ENCODE measurements at places on chromosomes 3 and 15.

GRCh38 chr3:126665959-126666657 is 11.2 kb upstream of the TXNRD3 start:
- H3K27ac ChIP-seq, result no peak overlapping the region
- H3K4me1 ChIP-seq, result no peaks in the 10 kb centered on the region
- H3K4me3 ChIP-seq, result no peak overlapping the region
- no peak for DNase-seq
- no peaks in the 10 kb centered on the region for H3K27me3 ChIP-seq

DNA sequence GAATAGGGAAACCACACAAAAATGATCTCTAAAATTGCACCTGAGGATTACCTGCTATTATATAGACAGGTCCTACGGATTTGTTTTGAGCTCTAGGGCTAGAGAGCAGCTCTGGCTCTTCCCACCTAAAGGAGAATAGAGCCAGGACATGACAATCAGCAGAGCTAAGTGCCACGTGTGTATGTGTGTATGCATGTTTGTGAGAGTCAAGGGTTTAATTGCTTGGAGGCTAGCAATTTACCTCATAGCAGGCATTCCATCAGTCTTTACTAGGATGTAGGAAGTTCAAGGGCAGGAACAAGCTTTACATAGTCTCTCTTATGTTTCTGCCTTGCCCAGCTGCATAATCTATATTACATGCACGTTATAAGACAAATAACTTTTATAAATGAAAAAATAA is 498.2 kb downstream of the NSUN3 start:
- no peak overlapping the region for H3K27ac ChIP-seq
- H3K4me3 ChIP-seq, result no peak overlapping the region
- no peaks in the 10 kb centered on the region for H3K27me3 ChIP-seq
- no peak for DNase-seq
- H3K36me3 ChIP-seq, result no peaks in the 10 kb centered on the region
- no peaks in the 10 kb centered on the region for H3K4me1 ChIP-seq

DNA sequence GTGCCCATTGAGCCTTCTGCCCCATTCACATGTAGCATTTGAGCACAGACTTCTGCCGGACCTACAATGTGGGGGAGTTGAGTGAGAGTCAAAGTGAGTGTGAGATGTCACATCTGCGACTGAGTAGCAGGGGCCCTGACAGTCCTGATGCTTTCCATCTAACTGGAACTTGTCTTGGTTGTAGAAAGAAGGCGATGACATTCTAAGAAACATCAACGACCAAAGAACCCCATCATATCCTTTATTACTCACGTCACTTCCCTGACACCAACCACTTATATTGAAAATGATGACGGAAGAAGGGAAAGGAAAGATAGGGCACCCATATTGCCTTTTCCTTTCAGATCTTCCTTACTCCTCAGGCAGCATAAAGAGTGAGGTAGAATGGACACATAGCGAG is 30.5 kb downstream of the SMAD3 start:
- peaks cover 22% of the 10 kb centered on the region for H3K4me1 ChIP-seq
- H3K27ac ChIP-seq, result no peak overlapping the region
- H3K27me3 ChIP-seq, result no peaks in the 10 kb centered on the region
- no peak overlapping the region for H3K4me3 ChIP-seq

- no peaks in the 10 kb centered on the region for H3K4me1 ChIP-seq
- DNase-seq, result no peak
- no peak overlapping the region for H3K4me3 ChIP-seq
- no peak overlapping the region for H3K27ac ChIP-seq
- no peaks in the 10 kb centered on the region for H3K36me3 ChIP-seq
- H3K27me3 ChIP-seq, result no peaks in the 10 kb centered on the region
These were observed 379.4 kb downstream of the KCNH8 start for GRCh38 chr3:19527746-19528145.

DNA sequence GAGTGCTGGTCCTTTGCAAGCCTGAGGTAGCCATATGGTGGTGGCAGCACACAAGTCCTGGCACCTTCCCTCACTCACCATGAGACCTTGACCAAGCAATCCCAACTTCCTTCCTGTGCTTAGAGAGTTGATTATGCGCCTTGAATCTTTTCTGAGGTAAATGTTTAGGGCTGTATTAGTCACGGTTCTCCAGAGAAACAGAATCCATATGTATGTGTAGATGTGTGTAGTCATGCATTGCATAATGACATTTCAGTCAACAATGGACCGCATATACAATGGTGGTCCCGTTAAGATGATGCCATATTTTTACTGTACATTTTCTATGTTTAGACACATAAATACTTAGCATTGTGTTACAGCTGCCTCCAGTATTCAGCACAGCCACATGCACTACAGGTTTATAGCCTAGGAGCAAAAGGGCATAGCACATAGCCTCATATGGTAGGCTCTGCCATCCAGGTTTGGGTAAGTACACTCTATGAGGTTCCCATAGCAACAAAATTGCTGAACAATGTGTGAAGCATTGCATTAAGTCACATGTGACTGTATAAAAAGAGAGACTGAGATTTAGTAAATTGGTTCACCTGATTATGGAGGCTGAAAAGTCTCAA is 20.2 kb upstream of the NUP210 start:
- no peak overlapping the region for H3K27ac ChIP-seq
- H3K27me3 ChIP-seq, result no peaks in the 10 kb centered on the region
- H3K4me3 ChIP-seq, result no peak overlapping the region
- no peaks in the 10 kb centered on the region for H3K4me1 ChIP-seq
- H3K36me3 ChIP-seq, result no peaks in the 10 kb centered on the region

DNA sequence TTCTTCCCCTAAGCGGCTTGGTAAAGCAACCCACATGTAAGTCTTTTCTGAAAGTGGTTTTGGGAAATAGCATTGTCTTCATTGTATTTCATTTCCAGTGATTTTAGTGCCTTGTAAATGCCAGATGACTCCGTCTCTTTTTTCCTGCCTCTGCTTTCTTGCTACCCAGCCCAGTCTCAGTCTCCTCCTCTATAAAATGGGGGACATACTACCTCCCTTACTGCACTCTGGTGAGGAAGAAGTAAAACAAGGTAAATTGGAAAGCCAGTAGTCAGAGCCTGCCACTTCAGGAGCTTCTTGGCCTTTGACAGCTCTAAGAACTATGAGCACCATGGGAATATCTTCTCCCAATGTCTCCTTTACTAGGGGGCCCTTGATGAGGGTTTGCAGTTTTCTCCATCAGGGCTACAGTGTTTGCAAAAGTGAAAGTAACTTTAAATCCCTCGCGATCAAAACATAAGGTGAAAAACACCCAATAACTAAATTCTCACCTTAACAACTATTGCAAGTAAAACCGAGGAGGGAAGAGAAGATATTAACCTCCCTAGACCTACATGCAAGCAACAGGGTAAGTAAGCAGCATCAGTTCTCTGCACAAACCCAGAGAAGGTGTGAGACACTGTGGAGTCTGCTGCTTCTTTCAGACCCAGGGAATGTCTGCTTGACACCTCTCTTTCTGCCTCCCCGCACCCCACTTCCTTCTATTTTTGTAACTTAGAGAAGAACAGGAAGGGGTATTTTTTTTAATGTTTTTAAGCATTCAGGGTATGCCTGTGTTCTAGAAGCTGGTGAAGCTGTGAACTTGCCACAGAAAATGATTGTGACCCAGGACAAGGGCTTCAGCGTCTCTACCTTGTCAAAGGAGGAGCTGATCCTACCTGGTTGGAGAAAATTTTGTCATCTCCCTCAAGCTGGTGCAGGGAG is 159.1 kb upstream of the EOMES start:
- H3K27me3 ChIP-seq, result no peaks in the 10 kb centered on the region
- DNase-seq, result no peak
- no peaks in the 10 kb centered on the region for H3K4me1 ChIP-seq
- H3K27ac ChIP-seq, result no peak overlapping the region
- H3K4me3 ChIP-seq, result no peak overlapping the region

DNA sequence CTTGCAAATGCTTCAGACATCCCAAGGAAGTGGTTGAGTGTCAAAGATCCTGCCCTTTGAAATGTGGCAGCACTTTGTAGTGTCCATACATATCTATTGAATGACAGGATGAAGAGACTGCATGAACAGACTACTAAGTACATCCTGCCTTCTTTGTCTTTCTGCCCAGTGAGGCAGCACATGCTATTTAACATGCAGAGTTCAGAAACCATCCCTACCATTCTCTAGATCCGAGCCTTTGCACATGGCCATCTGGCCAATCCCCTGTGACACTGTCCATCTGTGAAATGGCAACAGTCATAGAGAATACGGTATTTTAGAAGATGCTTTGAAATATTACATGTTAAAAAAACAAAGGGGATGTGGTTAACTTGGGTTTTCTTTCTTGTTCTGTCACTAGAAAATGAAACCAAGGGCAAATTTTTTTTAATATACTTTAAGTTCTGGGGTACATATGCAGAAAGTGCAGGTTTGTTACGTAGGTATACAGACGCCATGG is 519.6 kb downstream of the NTRK3 start:
- H3K4me1 ChIP-seq, result no peaks in the 10 kb centered on the region
- H3K27ac ChIP-seq, result no peak overlapping the region
- H3K4me3 ChIP-seq, result no peak overlapping the region
- H3K27me3 ChIP-seq, result no peaks in the 10 kb centered on the region

DNA sequence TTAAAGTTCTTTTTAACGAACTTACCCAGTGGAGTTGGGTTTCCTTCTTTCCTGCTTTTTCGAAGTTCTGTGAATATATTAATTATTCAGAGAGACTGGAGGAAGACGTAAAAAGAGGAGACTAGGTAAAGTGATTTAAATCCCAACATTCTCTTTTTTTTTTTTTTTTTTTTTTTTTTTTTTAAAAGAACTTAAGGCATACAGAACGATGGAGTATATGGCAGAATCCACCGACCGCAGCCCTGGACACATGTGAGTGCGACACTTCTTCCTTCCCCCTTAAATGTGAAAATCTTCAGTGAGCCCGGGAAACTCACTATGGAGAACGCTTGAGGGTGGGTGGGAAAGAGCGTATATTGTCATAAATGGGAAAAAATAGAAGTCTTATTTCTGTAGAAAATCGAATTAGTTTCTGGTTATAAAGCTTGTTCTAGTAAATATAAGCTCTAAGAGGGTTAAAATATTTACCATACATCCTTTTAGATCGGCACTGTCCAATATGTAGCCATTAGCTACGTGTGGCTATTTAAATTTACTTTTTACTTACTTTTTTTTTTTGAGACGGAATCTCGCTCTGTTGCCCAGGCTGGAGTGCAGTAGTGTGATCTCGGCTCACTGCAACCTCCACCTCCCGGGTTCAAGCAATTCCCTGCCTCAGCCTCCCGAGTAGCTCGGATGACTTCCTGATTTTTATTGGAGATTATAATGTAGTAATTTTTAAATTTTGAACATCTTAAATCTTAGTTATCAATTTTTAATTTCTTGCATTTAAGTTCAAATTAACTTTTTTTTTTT is 892 bp downstream of the NMD3 start:
- H3K4me1 ChIP-seq, result peaks cover 29% of the 10 kb centered on the region
- H3K27ac ChIP-seq, result peak overlapping the region; percentile 98
- no peaks in the 10 kb centered on the region for H3K36me3 ChIP-seq
- H3K4me3 ChIP-seq, result peak overlapping the region; percentile 92

GRCh38 chr3:131020122-131020693 is 6.4 kb downstream of the ASTE1 start:
- H3K4me1 ChIP-seq, result no peaks in the 10 kb centered on the region

DNA sequence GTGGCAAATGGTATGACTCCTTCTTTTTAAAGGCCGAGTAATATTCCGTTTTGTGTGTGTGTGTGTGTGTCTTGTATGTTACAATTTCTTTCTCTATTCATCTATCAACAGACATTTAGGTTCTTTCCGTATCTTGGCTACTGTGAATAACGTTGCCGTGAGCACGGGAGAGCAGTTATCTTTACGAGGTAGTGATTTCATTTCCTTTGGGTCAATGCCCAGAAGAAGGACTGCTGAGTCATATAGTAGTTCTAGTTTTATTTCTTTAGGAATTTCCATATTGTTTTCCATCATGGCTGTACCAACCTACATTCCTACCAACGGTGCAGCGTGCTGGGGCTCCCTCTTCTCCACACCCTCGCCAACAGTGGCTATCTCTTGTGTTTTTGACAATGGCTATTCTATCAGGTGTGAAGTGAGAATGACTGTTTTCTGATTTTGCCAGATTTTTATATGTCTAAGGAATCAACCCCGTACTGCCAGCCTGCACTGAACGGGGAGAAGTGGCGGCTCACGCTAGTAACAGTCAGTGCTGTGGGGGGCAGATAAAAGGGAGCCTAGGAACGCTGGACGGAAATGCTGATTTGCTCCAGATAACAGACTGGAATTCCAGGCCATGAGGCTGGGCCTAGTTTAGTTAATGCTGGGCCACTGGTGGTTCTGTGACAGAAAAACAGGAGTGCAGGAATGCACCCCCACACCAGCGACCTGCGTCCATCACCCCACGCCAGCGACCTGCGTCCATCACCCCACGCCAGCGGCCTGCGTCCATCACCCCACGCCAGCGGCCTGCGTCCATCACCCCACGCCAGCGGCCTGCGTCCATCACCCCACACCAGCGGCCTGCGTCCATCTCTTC is 168.1 kb downstream of the XXYLT1 start:
- no peaks in the 10 kb centered on the region for H3K27me3 ChIP-seq
- no peak for DNase-seq
- H3K4me1 ChIP-seq, result peaks cover 1% of the 10 kb centered on the region
- no peak overlapping the region for H3K4me3 ChIP-seq
- H3K36me3 ChIP-seq, result no peaks in the 10 kb centered on the region
- H3K27ac ChIP-seq, result peak overlapping the region; percentile 26

GRCh38 chr15:48440084-48440483 is 108.9 kb downstream of the DUT start:
- H3K4me1 ChIP-seq, result no peaks in the 10 kb centered on the region
- H3K27me3 ChIP-seq, result no peaks in the 10 kb centered on the region
- no peak for DNase-seq
- H3K36me3 ChIP-seq, result no peaks in the 10 kb centered on the region

DNA sequence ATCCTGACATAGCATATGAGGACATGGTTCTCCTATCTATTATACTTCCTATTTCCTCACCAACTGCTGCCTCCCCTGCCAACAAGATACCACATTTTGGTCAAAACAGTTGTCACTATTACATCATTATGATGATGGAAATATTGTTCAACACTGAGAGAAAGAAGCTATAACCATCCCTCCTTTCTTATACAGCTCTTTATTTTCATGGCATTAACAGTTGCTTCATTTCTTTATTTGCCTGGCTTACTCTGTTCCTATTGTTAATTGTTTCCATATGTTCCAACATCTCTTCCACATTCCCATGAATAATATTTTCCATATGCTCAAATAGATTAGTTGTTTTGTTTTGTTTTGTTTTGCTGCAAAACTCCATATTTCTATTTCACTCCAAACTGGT is 40.8 kb upstream of the FILIP1L start:
- no peaks in the 10 kb centered on the region for H3K27me3 ChIP-seq
- DNase-seq, result no peak
- H3K4me1 ChIP-seq, result peaks cover 8% of the 10 kb centered on the region
- no peak overlapping the region for H3K27ac ChIP-seq

DNA sequence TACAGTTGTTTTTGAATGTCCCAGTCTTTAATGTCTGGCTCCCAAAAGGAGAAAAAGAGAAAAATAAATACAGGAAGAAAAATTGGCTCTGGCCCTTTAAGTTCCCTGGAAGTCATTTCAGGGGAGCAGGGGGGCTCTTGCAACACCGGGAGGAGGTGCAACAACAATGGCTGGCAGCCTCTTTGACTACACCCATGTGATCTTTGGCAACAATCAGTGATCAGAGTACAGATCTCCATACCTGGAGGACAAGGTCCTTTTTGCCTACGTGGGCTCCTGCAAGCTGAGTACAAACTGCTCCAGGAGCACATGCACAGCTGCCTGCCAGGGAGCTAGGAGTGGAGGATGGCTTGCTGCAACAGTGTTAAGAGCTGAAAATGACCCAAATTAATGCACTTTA is 63.9 kb downstream of the GLCE start:
- no peaks in the 10 kb centered on the region for H3K27me3 ChIP-seq
- peak; percentile 45 for DNase-seq
- H3K4me1 ChIP-seq, result peaks cover 2% of the 10 kb centered on the region
- peak overlapping the region; percentile 67 for H3K27ac ChIP-seq
- no peak overlapping the region for H3K4me3 ChIP-seq
